Activated T-helper 2 cell treated with anti-CD3 and anti-CD28 coated beads, Interferon-gamma antibody, Interleukin-2, Interleukin-4, amounts not matched to agents 10 μg/mL and 5 μg/mL and 100 μg/mL, durations not matched to agents 14 hours and 24 hours and 36 hours (primary cell): ENCODE measurements at places on chromosomes 12 and 14.
A peak's percentile ranks its signal among the peaks of the same experiment; 100 is the strongest.

GRCh38 chr12:22684140-22685118 lies 59.5 kb downstream of the ETNK1 start:
- peak overlapping the region; percentile 7 for H3K27ac ChIP-seq
- peaks cover 55% of the 10 kb centered on the region for H3K36me3 ChIP-seq
- no peak overlapping the region for H3K4me3 ChIP-seq
- no peak for DNase-seq

- H3K4me1 ChIP-seq: peaks cover 18% of the 10 kb centered on the region
- no peak overlapping the region for H3K4me3 ChIP-seq
- no peak for DNase-seq
- H3K27ac ChIP-seq: no peak overlapping the region
- no peaks in the 10 kb centered on the region for H3K36me3 ChIP-seq
These were observed 434.4 kb downstream of the RAD51B start for GRCh38 chr14:68253878-68254528.

DNA sequence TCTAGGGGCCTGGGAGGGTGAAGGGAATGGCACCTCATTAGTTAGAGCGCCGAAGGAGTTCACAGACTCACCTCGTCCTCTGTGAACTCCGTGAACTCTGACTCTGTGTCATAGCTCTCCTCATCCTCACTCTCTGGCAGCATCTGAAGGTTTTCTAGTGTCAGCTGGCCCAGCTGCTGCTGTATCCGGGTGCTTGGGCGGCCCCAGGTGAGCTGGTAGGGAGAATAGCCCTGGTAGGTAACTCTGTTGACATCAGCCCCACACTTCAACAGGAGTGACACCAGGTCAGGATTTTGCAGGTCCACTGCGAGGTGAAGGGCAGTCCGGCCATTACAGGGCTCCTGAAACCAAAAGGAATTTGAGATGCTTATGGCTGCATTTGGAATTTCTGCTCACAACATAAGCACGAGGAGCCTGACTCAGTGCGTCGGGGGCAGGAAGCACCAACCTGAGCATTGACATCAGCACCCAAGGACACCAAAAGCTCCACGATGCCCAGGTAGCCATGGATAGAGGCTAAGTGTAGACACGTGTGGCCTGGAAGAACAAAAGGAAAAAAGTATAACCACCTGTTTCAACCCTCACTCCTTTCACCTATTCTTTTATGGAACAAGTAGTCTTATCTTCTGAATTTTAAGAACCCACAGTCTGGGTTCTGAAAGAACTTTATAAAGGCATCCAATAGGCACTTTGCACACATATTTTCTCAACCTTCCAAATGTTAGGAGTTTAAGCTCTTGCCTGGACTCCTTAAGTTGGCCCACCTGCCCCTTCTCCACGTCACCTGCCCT lies 2.0 kb downstream of the NFKBIA start:
- H3K27ac ChIP-seq: peak overlapping the region; percentile 97
- H3K27me3 ChIP-seq: no peaks in the 10 kb centered on the region
- DNase-seq: peak; percentile 25
- peaks cover 57% of the 10 kb centered on the region for H3K4me1 ChIP-seq

DNA sequence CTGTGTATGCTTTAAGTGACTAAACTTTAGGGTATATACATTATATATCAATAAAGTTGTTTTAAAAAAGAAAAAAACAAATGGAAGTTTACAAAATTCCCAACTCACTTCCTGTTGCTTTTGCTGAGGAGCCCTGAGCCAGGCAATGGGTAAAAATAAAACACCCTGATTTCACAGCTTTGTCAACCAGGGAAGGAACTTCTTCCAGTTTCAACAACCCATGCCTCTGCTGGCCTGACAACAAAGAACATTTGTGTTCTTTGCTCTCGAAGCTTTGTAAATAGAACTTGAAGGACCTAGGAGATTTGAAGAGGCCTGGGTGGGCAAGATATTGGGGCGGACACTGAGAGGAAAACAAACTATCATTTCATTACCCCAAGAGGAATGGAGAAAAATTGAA lies 141.2 kb upstream of the NOS1 start:
- no peaks in the 10 kb centered on the region for H3K4me1 ChIP-seq
- H3K27ac ChIP-seq: no peak overlapping the region
- no peaks in the 10 kb centered on the region for H3K36me3 ChIP-seq
- H3K4me3 ChIP-seq: no peak overlapping the region
- H3K27me3 ChIP-seq: no peaks in the 10 kb centered on the region

- peak overlapping the region; percentile 79 for H3K27ac ChIP-seq
- peaks cover 63% of the 10 kb centered on the region for H3K4me1 ChIP-seq
- no peaks in the 10 kb centered on the region for H3K27me3 ChIP-seq
- DNase-seq: peak; percentile 46
- H3K36me3 ChIP-seq: peaks cover 57% of the 10 kb centered on the region
These were observed 5.5 kb downstream of the ZFP36L1 start for GRCh38 chr14:68787092-68787992.
